ENCODE measurements at places on chromosomes 7 and 10. TPM values are rescaled to one million over a fixed set of nuclear protein-coding genes. Genes with fewer than 3 reads are reported as not detected.

DNA sequence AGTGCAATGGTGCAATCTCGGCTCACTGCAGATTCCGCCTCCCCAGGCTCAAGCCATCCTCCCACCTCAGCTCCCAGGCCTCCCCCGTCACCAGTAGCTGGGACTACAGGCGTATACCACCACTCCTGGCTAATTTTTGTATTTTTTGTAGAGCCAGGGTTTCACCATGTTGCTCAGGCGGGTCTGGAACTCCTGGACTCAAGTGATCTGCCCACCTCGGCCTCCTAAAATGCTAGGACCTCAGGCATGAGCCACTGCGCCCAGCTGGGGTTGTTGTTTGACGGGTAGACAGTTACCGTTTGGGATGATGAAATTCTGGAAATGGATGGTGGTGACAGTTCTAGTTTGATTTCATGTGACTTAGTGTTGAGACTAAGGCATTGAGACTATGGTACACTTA is 15.3 kb downstream of the CALML3 start:
- no peak overlapping the region for H3K4me3 ChIP-seq
- H3K4me1 ChIP-seq: peaks cover 25% of the 10 kb centered on the region
- DNase-seq: peak; percentile 63
- H3K27me3 ChIP-seq: no peaks in the 10 kb centered on the region
- H3K27ac ChIP-seq: no peak overlapping the region

- no peaks in the 10 kb centered on the region for H3K36me3 ChIP-seq
- no peaks in the 10 kb centered on the region for H3K4me1 ChIP-seq
- H3K27ac ChIP-seq: no peak overlapping the region
- H3K27me3 ChIP-seq: peaks cover 4% of the 10 kb centered on the region
- DNase-seq: no peak
These were observed 12.0 kb upstream of the PARP12 start for GRCh38 chr7:140074780-140075179.

DNA sequence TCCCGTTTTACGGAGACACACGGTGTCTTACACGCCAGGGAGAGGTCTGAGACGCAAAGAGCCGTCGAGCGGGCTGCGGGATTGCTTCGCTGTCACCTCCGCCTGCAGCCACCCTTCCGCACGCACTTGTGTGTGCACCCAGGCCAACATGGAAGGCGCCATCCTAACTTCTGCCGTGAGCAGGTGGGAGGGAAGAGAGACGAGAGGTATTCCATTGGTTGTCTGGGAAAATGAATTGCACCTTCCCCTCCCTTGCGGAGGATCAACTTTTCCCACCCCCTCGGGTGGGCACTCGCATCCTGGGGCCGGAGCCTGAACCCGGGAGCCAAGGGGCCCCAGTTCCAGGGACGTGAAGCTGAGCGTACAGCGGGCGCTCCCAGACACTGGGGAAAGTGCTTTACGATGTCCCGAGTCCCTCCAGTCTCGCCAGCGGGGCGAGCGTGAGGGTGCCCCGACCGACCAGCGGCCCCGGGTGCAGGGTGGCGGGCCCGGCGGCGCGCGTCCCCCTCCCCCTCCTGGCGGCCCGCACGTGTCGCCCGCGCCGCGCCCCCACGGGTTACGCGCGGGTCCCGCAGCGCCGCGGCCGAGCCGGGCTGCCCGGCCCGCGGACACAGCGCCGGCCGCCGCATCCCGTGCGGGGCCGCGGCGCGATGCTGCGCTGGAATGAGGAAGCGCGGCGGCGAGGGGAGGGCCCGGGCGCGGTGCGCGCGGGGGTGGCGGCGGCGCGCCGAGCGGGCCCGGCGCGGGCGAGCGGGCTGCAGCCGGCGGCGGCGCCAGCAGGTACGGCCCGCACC is 984 bp upstream of the IKZF1 start:
- H3K27ac ChIP-seq: peak overlapping the region; percentile 70
- DNase-seq: no peak
- peaks cover 10% of the 10 kb centered on the region for H3K4me1 ChIP-seq
- H3K4me3 ChIP-seq: peak overlapping the region; percentile 57
- peaks cover 43% of the 10 kb centered on the region for H3K27me3 ChIP-seq

DNA sequence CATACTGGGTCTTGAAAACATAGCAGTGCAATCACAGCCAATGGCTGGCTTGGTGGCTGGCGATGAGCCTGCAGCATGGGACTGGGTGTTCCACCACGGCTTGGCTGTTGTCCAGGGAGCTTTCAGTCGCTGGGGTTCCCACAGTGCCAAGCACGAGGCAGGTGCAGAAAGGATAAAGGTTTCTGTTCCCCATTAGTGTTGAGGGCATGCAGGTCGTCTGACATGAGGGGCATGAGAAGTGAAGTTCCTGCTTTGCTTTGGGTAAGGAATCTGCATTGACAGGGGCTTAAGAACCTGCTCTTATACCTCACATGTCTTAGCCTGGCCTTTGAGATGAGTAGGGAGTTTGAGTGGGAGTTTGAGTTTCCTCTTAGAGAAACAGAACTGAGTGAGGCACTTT is 9.0 kb upstream of the CFTR start:
- H3K4me3 ChIP-seq: no peak overlapping the region
- no peaks in the 10 kb centered on the region for H3K27me3 ChIP-seq
- no peak overlapping the region for H3K27ac ChIP-seq
- H3K36me3 ChIP-seq: no peaks in the 10 kb centered on the region
- H3K4me1 ChIP-seq: no peaks in the 10 kb centered on the region
- no peak for DNase-seq

SEMA3D gene
- 5.9 TPM for total RNA-seq
